Activated gamma-delta T cell treated with anti-CD3 and anti-CD28 coated beads, Interleukin-2, amount 50 U/mL, for 16 hours (primary cell): ENCODE measurements at places on chromosomes 1 and 21.

DNA sequence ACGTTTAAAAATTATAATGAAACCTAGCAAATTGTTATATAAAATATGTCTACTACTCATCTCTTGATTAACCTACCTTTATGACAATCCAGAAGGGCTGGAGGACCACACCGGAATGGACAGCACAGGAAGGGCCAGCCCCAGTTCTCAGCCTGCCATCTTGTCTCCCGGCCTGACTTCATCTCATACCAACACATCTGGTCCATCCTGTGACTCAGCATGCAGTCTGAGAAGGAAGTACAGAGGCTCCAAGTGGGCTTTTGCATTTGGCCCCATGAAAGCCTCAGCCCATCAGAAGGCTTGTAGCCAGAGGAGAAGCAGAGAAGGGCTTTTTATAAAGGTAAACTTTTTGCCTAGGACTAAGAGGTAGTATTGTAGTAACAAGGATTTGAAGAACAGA lies 436.6 kb downstream of the MRPL39 start:
- no peak for DNase-seq

DNA sequence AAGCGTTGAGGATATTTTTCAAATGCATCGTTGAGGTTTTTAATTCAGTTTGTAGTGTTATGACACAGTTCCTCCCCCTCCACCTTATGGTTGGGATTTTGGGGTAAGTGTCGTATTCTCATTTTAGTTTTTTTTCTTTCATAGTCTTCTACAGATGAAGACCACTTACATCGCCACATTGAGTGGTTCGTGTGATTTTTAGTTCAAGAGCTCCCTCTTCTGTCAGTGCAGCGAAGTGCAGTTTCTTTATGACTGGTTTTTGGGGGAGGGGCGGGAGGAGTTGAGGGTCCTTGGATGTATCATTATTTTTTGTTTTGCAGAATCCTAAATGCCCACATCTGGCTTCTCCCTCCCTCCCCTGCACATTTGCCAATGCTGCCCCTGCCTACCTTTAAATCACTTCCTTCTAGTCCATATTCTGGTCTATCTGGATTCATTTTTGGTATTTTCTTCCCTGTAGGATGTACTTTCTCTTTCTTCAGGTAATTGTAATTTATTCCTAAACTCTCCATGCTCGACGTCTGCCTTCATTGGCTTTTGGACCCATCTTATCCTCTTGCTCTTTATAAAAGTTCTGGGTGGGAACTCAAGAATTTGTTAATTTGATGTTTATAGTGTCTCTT lies 433.1 kb downstream of the CAMTA1 start:
- no peak for DNase-seq

DNA sequence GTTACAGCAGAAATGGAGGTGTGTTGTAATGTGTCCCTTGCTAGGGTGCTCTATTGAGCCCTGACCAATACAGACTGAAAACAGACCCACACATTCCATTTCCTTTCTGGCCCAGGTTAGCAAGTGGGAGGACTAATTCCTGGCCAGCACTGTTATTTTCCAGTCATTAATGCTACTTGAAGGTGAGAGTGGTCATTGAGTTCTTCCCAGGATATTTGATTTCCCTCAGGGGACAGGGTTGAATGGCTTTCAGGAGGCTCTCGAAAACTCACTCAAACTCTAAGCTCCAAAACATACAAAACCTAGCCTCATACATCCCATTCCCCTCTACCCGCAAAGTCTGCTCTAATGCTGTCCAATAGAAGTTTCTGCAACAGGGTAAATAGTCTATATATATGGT lies 6.2 kb downstream of the LRRC52 start:
- no peak for DNase-seq

DNA sequence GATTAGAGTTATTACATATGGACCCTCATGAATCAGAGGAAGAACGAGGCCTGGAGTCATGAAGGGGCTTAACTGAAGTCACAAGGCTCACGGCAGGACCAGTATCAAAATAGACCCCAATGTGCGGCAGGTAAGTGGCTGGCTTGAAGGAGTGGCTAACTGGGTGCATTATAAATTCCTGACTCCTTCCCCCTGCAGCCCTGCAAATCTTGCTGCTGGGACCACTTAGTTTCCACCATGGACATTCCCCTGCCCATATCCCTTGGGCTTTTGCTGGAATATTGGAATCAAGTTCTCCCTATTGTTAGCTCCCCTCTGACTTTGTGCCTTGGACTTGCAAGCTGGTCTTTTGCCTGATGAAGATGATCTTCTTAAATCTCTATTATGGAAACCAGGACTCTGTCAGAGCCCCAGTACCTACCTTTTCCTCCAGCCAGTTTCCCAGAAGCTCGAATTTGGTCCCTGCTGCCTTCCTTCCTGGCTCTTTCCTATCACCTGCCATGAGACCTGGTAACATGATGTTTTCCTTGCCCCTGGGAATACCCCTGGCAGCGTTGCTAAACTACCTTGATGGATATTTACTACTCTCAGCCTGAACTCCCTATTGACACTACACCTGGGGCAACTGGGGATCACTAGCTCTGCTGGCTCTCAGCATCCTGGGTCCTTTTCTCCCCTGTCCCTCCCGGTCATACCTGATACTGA lies 156.0 kb upstream of the JUN start:
- no peak for DNase-seq

DNA sequence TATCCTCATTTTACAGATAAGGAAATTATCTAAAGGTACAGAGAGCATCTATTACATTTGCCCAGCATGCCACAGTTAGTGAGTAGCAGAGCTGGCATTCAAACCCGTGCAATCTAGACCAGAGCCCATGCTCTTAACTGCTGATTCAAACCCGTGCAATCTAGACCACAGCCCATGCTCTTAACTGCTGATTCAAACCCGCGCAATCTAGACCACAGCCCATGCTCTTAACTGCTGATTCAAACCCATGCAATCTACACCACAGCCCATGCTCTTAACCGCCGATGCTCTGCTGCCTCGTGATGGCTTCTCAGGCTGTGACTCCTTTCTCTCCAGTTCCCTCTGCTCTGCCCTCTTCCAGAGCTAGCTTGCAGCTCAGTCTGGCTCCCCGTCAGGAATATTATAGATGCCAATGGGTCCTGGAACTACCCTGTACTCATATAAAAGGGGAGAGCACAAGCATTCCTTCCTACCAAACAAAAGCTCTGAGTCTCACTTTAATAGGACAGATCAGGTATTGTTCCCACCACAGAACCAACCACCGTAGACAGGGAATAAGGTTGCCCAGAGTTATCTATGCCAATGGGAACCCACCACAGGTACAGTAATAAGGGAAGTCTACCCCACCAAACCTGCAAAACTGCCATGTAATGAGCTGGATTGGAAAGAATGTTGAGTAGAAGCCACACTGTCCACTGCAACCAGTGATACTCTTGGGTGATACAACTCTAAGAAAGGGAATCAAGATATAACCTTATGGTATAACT lies 78.4 kb downstream of the SMYD3 start:
- no peak for DNase-seq

GRCh38 chr1:67635055-67635809 lies 49.8 kb upstream of the GADD45A start:
- no peak for DNase-seq

DNA sequence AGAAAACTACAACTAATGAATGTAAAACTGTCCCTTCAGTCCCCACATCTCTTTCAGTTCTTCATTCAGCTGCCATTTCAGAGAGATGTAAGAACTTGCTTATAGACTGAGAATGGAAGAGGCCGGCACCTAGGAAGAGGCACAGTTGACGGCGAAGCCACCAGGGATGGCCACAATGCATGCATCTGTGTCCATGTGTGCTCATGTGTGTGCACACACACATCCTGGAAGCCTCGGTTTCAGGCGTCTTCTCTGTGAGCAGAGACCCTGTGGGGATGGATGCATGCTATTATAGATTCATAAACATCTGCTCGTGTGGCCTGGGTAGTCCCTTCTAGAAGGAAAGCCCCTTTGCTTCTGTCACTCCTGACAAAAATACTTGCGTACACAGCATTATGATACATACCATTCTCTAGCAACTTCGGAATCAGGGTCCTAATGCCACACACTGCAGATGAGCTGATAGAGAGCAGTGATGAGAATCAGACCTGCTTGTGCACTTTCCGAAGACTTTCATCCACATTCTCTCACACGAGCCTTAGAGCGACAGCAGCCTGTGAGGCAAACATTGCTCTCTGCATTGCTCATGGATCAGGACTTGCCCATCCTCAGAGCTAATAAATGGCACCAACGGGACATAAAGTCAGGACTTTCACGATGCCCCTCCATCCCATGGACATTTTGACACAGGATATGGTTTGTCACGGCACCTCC lies 12.4 kb upstream of the GPR61 start:
- no peak for DNase-seq

DNA sequence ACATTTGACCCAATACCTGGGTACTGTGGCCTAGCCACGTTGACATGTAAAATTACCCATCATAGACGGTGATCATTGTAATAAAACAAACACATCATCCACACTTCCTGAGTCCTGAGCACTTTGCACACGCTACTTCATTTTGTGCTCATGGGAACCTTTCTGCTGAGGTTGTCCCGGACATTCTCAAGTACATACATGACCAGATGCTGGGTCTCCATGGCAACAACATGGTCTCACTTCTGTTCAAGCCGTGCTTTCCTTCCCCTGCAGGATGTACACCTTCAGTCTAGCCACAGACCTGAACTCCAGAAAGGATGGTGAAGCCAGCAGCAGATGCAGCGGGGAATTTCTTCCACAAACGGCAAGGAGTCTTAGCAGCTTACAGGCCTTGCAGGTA lies 22.7 kb downstream of the UBASH3A start:
- DNase-seq: no peak
